ENCODE measurements at places on chromosomes 1 and 21. TPM values are rescaled to one million over a fixed set of nuclear protein-coding genes. Genes with fewer than 3 reads are reported as not detected.

OR2T11 gene
- total RNA-seq, result 1.7 TPM

BRINP3 gene
- total RNA-seq, result not detected

BSND gene
- 0.05 TPM for total RNA-seq

HAX1 gene
- 89.4 TPM for total RNA-seq

NBPF20 gene
- 5.5 TPM for total RNA-seq

DNA sequence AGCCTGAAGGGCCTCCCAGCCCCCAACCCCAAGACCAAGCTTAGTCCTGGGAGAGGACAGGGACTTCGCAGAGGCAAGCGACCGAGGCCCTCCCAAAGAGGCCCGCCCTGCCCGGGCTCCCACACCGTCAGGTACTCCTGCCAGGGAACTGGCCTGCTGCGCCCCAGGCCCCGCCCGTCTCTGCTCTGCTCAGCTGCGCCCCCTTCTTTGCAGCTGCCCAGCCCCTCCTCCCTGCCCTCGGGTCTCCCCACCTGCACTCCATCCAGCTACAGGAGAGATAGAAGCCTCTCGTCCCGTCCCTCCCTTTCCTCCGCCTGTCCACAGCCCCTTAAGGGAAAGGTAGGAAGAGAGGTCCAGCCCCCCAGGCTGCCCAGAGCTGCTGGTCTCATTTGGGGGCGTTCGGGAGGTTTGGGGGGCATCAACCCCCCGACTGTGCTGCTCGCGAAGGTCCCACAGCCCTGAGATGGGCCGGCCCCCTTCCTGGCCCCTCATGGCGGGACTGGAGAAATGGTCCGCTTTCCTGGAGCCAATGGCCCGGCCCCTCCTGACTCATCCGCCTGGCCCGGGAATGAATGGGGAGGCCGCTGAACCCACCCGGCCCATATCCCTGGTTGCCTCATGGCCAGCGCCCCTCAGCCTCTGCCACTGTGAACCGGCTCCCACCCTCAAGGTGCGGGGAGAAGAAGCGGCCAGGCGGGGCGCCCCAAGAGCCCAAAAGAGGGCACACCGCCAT lies 21.9 kb upstream of the ARF1 start:
- H3K27ac ChIP-seq, result no peak overlapping the region
- peaks cover 30% of the 10 kb centered on the region for H3K27me3 ChIP-seq
- H3K36me3 ChIP-seq, result no peaks in the 10 kb centered on the region
- no peak overlapping the region for H3K4me3 ChIP-seq

- H3K36me3 ChIP-seq, result no peaks in the 10 kb centered on the region
- peaks cover 6% of the 10 kb centered on the region for H3K4me1 ChIP-seq
- H3K27ac ChIP-seq, result no peak overlapping the region
- H3K4me3 ChIP-seq, result no peak overlapping the region
Observed at GRCh38 chr1:204126386-204126785, 25.5 kb downstream of the ETNK2 start.

PLEKHG5 gene
- total RNA-seq, result 0.22 TPM
